Hematopoietic multipotent progenitor cell treated with erythropoietin and hydrocortisone succinate and interleukin-3 and kit ligand, for 8 days (in vitro differentiated cells): ENCODE measurements at places on chromosomes 4 and X.

- no peak for DNase-seq
Measured at GRCh38 chr4:66829310-66829709, 716.0 kb downstream of the CENPC start.

DNA sequence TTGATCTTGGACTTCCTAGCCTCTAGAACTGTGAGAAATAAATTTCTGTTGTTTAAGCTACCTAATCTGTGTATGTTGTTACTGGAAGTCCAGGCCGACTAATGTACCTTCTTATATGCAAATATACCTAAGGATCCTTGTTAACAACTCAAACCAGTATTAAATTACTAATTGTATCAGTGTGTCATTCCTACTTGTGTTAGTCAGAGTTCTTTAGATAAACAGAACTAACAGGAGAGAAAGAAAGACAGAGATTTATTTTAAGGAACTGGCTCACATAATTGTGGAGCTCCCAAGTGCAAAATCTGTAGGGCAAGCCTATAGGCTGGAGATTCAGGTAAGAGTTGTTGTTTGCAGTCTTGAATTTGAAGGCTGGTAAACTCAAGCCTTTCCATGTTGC lies 120.0 kb downstream of the ADGRL3 start:
- DNase-seq: no peak

DNA sequence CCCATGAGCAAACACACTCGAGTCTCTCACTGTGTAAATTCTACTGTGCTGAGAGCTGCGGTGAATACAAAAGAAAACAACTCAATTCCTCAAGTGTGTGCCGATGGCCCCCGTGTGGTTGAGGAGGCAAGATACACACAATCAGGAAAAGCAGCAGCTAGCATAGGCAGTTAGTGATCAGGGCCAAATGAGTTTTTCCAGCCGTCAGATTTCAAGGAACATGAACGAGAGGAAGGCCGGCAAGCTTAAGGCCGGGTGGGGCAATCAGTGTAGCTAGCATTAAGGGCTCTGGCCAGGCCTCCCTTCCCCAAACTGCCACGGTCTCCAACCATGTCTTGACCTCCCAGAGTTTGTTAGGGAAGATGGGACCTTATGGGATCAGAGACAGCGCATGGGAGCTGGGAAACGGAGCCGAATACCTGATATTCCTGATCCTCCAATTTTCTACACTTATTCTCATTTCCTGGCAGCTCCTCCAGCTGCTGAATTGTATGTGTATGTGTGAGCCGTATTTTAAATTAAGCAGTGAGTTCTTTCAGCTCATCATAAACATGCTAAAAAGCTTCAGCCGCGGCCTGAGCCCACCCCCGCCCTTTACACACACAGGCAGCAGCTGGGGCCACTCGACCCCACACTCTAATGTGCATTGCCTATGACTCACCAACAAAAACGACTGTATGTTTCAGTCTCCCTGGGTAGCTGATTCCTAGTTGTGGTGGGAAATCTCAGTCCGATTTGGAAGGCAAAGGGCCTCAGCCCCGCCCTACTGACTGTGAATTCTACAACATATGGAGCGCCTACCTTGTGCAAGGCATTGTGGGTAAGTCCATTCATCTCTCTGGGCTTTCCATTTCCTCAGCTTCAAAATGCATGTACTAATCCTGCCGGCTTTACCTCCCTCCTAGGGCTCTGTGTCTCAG lies 59.9 kb downstream of the RTL9 start:
- peak; percentile 63 for DNase-seq

GRCh38 chrX:25034889-25035288 lies 19.1 kb upstream of the ARX start:
- DNase-seq: no peak

- peak; percentile 20 for DNase-seq
Measured at GRCh38 chrX:153061732-153062131, 5.5 kb downstream of the PNMA3 start.

GRCh38 chrX:72100051-72100755 lies 31.5 kb downstream of the RTL5 start:
- DNase-seq: no peak

DNA sequence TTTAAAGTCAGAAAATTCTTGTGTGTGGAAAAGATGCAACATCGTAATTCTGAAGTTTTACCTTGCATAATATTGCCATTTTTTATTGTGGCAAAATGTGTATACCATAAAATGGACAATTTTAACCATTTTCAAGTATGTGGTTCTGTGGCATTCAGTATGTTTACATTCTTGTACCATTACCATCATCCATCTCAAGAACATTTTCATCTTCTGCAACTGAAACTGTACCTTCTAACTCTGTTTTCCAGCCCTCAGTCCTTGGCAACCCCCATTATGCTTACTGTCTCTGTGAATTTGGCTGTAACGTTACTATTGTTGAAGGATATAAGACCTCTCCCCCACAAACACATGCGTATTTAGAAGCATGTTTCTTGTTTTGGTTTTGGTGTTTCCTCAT lies 123.2 kb downstream of the BMPR1B start:
- no peak for DNase-seq

DNA sequence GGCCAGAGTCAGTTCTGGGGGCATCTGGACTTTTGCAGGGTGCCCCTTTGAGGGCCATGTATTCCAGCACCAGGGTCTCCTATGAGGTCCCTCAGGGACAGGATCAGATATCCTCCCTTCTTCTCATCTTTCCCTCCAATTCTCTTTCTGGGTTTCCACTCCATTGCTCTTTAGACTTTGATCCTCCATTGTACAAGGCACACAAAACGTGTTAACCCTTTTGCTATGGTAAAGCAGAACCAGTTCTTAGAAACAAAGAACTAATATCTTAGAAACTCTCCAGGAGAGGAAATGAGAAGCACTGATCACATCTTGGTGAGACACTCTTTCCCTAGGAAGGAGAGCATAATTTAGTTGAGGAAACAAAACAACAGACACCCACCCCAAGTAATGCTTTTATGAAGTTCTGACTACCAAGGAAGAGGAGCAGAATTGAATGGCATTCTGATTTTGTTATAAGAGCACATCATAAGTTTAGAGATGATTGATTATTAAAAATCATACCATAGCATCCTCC lies 200.7 kb upstream of the NPY2R start:
- no peak for DNase-seq

- no peak for DNase-seq
Measured at GRCh38 chr4:80259012-80259411, 7.5 kb upstream of the FGF5 start.

DNA sequence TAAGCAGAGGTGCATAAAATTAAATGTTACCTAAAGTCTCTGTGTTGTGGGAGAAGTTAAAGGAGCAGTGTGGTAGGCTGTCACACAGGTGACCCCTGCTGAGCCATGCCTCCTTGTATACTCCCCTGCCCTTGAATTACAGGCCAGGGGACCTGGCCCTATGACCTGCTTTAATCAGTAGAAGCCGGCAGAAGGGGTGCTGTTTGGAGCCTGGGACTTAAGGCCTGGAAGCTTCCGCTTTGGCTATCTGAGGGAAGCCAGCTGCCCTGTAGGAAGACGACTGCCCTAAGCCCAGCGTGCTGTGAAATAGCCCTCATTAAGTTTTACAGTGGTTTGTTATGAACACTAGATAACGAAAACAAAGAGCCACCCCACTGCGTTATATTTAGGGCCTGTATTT lies 34.1 kb downstream of the SPINK2 start:
- no peak for DNase-seq

GRCh38 chr4:109683621-109684253 lies 19.5 kb downstream of the CASP6 start:
- no peak for DNase-seq

- DNase-seq: no peak
Measured at GRCh38 chr4:125762537-125762936, 447.8 kb downstream of the FAT4 start.

DNA sequence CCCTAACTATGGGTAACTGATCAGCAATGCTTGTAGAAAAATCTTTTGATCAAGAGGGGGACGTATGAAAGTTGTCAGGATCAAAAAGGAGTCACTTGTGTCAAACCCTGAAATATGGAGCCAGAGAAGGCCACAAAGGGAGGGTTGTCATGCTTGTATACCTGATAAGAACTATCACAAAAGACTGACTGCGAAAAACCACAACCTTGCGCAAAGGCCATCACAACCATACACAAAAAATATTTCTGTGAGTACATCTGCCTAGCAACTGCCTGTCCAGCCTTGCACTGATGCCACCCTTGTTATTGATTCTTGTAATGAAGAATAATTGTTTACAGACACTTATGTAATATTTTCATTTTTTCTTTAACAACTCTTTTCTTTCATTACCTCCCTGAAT lies 22.8 kb upstream of the EIF4E start:
- DNase-seq: peak; percentile 84

DNA sequence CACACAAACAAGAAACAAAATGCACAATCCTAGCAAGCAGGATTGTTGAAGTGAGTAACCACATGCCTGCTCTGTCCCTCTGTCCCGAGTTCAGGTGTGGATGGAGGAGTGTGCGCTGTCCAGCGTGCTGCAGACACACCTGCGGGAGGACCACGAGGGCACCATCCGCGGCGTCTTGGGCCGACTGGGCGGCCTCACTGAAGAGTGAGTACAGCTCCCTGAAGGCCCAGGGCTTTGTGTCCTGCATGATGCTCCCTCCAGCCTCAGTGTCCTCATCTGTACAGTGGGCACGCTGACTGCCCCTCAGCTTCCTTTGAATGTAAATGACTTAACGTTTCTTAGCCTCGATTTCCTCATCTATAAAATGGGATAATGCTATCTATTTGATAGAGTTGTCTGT lies 82.5 kb downstream of the EVC start:
- DNase-seq: no peak

DNA sequence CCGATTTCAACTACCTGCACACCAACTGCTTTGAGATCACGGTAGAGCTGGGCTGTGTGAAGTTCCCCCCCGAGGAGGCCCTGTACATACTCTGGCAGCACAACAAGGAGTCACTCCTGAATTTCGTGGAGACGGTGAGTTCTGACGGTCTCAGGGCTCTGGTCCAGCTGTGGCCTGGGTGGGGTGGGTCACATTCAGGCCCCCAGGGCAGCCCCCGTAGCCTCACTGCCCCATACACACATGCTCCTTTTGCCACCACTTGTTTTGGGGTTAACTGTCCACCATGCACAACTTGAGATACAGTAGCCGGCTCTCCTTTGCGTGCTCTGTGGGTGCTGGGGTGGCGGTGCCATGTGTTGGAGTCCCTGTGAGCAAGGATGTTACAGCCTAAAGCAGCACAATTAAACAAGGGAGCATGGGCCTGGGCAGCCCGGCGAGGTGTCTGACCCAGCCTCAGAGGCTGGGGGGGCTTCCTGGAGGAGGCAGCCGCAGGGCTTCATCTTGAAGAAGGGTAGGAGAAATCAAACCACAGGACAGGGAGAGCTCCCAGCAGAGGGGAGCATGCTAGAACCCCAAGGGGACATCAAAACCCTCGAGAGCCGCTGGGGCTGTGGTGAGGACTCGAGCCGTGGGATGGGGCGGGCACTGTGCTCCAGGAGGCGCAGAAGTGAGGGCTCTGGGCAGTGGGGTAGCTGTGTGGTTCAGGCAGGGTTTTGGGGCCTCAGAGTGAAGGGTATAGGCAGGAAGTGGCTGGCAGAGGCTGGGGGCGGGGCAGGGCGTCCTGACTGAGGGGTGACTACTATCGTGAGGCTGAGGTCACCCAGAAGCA lies 22.0 kb downstream of the CPZ start:
- no peak for DNase-seq

DNA sequence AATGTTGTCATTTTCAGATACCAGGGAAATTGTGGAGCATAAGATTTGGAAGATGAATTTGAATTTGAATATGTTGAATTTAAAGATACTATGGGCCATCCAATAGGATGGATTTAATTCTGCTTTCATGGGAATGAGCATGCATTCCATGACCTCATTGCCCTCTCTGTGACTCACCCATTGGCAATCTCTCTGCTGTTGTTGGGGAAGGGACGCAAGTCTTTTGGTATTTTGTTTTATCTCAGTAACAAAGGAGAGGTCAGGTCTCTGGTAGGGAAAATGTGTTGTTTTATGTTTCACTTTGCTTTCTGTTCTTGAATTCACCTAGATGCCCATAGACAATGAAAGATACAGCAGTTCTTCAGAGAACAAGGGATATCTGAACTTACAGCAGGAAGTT lies 42.1 kb upstream of the MAGEA4 start:
- DNase-seq: no peak

GRCh38 chr4:25637581-25638220 lies 17.9 kb upstream of the SLC34A2 start:
- no peak for DNase-seq

DNA sequence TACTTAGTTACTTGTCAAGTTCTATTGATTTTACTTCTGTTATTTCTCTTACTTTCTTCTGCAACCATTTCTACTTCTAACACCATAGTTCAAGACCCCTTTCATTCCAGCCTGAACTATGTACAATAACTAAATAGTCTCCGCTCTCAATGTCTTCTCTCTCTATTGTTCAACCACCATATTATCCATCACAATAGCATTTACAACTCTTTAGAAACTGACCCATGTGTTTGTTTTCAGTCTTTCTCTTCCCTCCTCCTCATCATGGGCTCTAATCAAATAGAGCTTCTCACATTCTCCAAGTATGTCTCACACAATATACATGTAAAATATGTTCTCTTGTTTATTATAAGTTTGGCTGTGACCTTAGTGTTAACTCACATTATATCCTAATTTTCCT lies 143.6 kb downstream of the ZAR1 start:
- no peak for DNase-seq

- no peak for DNase-seq
Measured at GRCh38 chrX:150766351-150767044, 73.3 kb downstream of the MTMR1 start.

GRCh38 chr4:14299166-14299565 lies 671.6 kb upstream of the BOD1L1 start:
- no peak for DNase-seq

GRCh38 chr4:88070031-88070430 lies 62.6 kb downstream of the PKD2 start:
- no peak for DNase-seq

- DNase-seq: no peak
Measured at GRCh38 chr4:25873632-25874129, 10.9 kb upstream of the SEL1L3 start.

DNA sequence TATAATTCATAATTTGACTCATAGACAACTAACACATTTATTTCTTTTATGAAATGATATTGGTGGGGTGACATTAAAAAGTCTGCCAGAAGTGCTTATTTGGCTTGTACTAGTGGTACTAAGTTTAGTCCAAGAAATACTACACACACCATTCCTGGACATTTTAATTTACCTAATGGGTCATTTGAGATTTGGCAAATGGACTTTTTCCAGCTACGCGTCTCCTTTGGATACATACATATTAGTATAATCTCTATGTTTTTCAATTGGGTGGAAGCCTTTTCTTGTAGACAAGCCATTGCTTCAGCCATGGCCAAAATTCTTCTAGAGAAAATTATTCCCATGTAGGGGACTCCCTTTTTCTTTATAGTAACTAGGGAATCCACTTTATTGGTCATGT lies 968.5 kb downstream of the C4orf33 start:
- no peak for DNase-seq

- DNase-seq: no peak
Measured at GRCh38 chrX:72060921-72061490, 70.7 kb downstream of the RTL5 start.

GRCh38 chr4:18733961-18734360 lies 712.4 kb upstream of the LCORL start:
- DNase-seq: no peak

- no peak for DNase-seq
Measured at GRCh38 chrX:140510306-140510676, 5.4 kb upstream of the SOX3 start.
